Cardiac ventricle fibroblast (primary cell): ENCODE measurements at places on chromosomes 3 and 15. TPM values are rescaled to one million over a fixed set of nuclear protein-coding genes. Genes with fewer than 3 reads are reported as not detected.

The DOCK3 gene
- total RNA-seq: under 0.01 and 0.05 TPM in 2 replicates

The GPR149 gene
- not detected in 2 replicates for total RNA-seq

The DIPK2A gene
- 32.1 and 40.8 TPM in 2 replicates for total RNA-seq

The SPTBN5 gene
- total RNA-seq: under 0.01 and 0.10 TPM in 2 replicates

The CCR8 gene
- total RNA-seq: not detected in 2 replicates

The RHCG gene
- not detected in 2 replicates for total RNA-seq

The SUSD5 gene
- total RNA-seq: 1.6 and 2.2 TPM in 2 replicates

The SCAANT1 gene
- not detected in 2 replicates for total RNA-seq

The GOLIM4 gene
- total RNA-seq: 51.8 and 53.2 TPM in 2 replicates

The DUOXA2 gene
- not detected in 2 replicates for total RNA-seq

The CAPN3 gene
- total RNA-seq: 0.98 and 2.4 TPM in 2 replicates

The ACTRT3 gene
- total RNA-seq: 4.5 and 6.4 TPM in 2 replicates

The SPINT1 gene
- total RNA-seq: 0.24 and 0.25 TPM in 2 replicates

The A4GNT gene
- not detected in 2 replicates for total RNA-seq
